Esophagus squamous epithelium (tissue), 5 donors: ENCODE measurements at places on chromosomes 3 and 15.

DNA sequence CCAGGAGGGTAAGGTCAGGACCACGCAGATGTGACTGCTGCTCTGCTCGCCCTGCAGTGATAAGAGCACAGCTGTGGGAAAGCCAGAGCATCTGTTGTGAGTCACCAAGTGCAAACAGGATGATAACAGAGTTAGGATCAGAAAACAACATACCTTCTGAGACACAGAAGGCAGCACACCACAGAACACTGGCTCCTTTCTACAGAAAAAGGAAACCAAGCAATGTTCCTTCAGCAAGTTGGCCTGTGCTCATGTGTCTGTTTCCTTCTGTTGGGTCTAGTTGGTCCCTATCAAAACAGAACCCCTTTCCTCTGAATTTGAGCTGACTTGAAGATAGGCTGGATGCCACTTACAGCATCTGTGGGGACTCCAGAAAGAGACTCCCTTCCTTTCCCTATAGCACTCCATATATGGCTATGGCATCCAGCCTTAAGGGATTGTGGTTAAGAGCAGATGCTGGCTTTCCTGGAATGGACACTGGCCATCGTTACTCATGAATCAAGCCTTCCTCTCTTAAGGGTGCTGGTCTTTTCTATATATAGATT, 440.7 kb upstream of the THBS1 start:
- DNase-seq: no peak

DNA sequence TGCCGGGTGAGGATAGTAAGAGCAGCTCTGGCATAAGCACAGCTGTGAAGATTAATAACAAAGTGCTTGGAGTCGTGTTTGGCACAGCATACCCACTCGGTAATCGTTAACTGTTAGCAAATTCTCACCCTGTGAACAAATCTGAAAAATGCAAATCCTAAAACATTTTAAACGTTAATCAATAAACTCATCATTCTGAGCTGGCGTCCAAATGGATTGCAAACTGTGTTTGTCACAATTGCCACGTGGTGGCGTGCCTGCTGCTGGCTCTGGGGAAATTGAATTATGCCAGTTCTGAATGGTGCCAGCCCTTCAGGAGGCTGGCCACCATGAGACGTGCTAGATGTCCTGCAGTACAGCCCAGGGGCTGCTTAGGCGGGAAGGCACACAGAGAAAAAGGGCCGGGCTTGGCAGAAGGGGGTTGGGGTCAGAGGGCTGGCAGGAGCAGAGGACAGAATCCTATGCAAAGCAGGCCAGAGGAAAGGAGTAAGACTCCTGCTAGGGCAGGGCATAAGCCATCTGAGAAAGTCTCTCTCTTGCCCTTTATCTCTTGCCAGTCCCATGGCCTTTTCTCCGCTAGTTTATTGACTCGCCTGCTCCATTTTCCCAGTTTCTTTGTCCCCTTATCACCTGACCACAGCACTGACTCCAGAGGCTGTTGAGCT, 22.1 kb upstream of the POLG start:
- DNase-seq: no peak

GRCh38 chr15:26702381-26702780, 70.5 kb downstream of the GABRB3 start:
- no peak for DNase-seq

DNA sequence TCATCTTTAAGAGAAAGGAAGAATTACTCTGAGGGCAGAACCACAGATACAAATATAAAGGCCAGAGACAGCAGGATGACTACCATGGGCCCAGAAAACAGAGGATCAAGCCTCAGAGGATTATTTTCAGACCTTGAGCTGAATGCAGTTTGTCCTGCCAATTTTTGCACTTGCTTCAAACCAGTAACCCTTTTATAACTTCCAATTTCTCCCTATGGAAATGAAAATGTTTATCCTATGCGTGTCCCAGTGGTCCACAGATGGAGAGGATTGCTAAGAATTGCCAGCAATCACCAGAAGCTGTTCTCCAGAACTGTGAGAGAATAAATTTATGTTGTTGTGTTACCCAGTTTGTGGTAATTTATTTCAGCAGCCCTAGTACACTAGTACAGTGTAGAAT, 26.4 kb upstream of the MME start:
- no peak for DNase-seq

DNA sequence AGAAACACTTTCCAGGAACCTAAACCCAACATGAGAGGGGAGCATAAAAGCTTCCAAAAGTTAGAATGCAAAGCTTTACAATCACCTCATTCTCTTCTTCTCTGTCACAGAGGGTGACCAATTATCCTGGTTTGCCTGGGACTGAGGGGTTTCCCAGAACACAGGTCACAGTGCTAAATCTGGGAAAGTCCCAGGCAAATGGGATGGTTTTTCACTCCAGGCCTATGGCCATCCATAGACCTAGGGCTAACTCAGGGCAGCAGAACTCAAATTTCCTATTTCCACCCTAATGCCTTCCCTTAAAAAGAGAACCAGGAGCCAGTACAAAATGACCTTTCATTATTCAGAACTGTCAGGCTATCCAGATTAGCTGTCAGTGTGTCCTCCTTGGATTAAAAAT, 77.0 kb downstream of the TM4SF4 start:
- no peak for DNase-seq

DNA sequence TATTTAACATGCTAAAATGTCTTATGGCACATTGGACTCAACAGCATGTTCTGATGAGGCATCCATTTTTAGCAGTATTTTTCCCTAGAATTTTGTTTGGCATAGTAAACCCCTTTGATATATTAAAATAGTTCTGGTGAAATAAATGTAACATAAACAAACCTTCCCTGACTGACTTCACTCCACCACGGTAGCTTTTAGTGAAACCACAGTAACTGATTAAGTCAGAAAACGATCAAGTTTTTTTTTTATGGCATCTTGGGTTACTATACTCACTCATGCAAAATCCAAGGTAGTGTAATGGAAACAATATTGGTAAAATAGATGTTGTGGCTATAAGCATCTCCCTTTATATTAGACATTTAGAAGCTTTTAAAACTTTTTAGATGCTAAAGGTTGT, 2.8 kb downstream of the SERP1 start:
- DNase-seq: no peak

- DNase-seq: no peak
Observed at GRCh38 chr15:53836618-53837017, 77.2 kb upstream of the WDR72 start.

- DNase-seq: no peak
Observed at GRCh38 chr15:38205526-38206272, 46.9 kb upstream of the SPRED1 start.

- DNase-seq: no peak
Observed at GRCh38 chr15:91970142-91970541, 116.6 kb downstream of the SLCO3A1 start.

DNA sequence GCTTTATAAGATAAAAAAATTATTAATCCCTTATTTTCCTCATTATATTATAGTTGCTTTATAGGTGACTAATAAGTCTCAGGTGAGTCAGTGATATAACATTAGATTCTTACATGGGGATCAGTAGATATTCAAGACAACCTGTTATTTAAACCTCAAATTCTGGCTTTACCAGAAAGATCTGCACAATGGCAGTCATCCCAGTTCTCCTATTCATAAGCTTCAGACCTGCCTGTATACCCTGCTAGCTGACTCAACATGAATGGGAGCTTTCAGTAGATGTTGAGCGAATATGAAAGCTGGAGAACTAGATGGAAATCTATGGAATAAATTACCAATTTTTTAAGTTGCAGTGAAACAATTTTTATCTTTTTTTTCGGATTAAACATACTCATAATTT, 20.5 kb upstream of the CCDC54 start:
- DNase-seq: no peak

GRCh38 chr3:74127256-74127655, 487.2 kb downstream of the CNTN3 start:
- no peak for DNase-seq

GRCh38 chr15:70061696-70062270, 35.9 kb downstream of the TLE3 start:
- no peak for DNase-seq

GRCh38 chr15:53739651-53740050, 19.8 kb downstream of the WDR72 start:
- no peak for DNase-seq

- DNase-seq: no peak
Observed at GRCh38 chr3:128734523-128735189, 8.7 kb downstream of the RAB7A start.

- DNase-seq: no peak
Observed at GRCh38 chr3:194602669-194603171, 30.5 kb downstream of the TMEM44 start.
